ENCODE measurements at places on chromosomes 13 and 19.

DNA sequence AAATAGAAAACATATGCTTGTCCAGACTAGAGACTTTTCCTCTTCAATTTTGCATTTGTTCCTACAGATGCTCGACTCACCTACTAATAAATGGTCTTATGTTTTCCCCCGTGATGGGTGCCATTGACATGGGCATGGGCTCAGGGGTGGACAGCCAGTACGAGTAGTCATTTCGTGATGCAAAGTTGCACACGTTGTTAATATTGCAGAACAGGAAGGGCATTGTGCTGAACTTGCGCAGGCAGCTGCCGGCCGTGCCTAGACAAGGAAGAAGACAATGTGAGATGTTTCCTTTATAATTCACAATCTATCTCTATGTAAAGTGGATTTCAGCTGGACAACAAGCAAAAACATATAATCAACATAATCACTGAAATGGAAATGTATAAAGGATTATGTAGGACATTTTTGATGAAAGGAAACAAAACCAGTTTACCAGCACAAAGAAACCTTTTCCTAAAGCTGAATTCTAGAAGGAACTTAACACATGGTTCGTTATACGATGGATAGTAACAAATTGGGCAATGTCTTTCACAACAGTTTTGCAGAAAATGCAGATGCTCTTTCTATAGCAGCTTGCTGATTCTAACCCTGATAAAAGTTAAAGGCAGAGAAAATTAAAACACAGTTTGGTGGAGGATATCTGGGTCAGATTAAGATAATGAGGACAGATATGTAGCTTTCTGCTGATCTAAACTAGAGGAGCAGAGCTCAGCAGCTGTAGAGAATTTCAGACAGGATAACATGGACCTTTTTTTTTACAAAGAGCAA, 145.7 kb downstream of the COL4A1 start:
- DNase-seq, result no peak

DNA sequence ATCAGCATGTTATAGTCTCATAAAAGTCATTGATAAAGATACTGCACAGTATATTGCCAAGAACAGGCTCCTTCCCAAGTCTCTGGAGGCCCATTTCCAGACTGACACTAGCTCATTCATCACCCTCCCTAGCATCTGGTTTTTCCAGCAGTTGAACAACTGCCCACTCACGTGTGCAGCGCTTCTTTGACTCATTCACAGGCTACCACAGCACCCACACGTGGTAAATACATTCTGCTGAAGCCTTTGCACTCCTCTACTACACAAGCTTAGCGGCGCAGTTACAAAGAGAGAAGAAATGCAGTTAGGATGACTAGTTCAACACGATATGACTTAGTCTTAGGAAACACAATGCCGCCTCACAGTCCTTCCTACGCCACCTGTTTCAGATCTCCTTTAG, 87.7 kb downstream of the DOCK9 start:
- peak; percentile 4 for DNase-seq

GRCh38 chr13:58882516-58882915, 1251.0 kb downstream of the PCDH17 start:
- no peak for DNase-seq

DNA sequence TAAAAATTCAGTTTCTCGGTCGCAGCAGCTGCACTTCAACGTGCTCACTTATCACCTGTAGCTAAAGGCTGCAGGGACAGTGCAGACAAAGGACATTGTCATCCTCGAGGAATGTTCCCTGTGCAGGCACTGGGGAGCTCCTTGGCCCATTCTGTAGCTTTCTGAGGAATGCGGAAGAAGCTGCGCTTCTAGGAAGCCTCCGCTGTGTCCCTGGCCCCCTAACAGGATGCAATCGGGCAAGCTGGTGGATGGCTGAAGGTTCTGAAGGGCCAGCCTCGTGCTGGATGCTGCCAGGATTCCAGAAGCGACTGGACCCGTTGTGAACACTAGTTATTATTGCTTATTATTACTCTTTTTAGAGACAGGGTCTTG, 8.1 kb downstream of the ANO8 start:
- DNase-seq, result no peak

DNA sequence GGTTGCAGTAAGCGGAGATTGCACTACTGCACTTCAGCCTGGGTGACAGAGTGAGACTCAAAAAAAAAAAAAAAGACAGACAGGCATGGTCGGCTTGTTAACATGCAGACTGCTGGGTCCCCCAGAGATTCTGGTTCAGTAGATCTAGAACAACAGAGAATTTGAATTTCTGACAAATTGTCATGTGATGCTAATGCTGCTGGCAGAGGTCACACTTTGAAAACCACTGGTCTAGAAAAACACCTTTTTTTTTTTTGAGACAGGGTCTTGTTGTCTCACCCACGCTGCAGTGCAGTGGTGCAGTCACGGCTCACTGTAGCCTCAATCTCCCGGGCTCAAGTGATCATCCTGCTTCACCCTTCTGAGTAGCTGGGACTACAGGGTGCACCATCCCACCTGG, 7.7 kb upstream of the LRFN3 start:
- DNase-seq, result no peak

- no peak for DNase-seq
Observed at GRCh38 chr19:43367822-43368221, 14.3 kb downstream of the CD177 start.

DNA sequence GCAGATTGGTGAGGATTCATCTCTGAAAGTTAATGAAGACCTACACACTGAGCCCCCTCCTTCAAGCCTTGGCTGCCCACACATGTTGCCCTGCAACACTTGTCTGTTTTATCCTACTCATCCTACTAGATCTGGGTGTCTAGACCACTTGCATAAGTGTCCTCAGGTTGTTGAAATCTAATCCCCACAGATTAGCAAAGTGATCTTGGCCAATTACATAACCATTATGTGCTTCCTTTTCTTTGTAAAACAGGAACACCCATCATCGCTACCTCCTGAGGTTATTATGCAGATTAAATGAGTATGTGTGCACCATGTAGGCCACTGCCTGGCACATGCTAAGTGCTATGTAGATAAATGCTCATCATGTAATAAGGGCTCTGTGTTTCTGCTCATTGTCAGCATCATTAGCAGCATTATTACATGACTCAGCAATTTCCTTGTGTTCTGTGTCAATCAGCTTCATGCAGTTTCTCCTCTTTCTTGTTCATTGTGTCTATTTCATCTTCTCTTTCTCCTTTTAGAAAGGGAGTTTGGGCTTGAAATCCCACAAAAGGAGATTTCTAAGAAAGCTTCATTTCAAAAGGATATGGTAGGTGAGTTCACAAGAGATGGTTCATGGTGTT, 15.1 kb downstream of the ZNF175 start:
- DNase-seq, result no peak

DNA sequence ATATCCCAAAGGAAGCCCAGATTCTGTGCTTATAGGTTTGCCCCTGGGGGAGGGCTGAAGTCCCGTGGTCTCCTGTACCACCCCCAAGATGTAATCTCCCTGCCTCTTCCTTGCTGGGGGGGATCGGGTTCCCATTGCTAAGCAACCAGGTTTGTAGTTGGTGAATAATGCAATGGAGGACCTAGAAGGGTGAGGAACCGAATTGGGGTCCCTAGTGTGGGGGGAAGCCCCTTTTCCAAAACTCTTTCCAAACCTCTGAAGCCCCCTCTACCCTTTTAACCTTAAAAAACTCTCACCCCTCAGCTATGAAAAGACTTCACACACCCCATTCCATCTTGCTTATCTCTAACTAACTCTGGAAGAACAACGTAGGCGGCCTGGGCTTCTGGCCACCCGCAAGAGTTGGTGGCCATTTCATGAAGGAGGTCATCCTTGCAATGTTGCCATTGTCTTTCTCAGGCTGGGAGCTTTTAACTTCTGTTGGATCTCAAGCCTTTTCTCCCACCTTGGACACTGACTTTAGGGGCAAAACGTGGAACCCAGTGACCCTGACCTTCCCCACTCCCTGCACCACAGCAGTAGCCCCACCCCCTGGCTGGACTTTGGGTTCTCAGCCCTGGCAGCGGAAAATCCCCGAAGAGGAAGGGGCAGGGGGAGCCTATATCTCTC, 661 bp downstream of the PALM3 start:
- DNase-seq, result no peak

DNA sequence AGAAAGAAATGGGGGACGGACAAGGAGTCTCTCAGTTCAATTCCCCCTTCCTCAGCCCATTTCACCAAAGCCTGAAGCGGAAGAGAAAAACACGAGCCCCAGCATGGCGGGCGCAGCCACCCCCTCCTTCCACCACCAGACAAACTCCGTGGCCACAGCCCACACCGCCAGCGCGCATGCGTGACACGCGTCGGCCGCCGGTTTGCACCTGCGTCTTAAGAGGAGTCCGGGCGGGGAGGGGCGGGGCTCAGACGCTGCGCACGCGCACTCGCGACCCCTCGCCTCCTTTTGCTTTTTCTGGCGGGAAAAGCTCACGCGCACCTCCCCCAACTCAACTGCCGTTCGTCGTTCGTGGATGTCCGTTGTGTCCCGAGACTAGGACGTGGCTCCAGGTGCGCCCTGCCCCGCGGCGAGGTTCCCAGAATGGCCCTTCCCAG, at the start of gene KASH5:
KASH5 (plus strand) TSS at position 314 of the 437 bp plus-strand sequence. CDS start 2,635 bp downstream, outside the sequence.
- DNase-seq, result peak; percentile 78

DNA sequence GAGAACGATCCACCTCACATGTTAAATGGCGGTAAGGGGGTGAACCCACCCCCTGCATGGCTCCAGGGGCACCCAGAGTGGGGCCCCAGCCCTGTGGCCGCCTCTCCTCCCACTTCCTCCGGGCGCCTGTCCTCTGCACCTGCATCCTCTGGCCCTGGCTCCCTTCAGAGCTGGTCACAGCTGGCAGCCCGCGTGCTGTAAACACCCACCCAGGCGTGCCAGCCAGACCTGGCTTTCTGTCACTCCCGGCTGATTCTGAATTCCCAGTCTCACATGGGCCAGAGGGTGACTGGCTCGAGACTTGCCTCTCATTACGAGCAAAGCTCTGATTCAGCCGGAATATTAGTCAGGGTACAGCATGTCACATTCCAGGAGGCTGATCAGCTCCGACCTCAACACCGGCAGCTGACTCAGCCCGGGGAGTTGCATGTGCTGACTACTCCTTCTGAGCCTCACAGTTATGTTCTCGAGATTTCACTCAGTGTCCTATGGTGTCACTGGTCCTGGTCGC, 75.1 kb downstream of the GNG7 start:
- peak; percentile 60 for DNase-seq

- no peak for DNase-seq
Observed at GRCh38 chr13:39095500-39095899, 57.2 kb downstream of the NHLRC3 start.

- DNase-seq, result no peak
Observed at GRCh38 chr19:40721936-40722661, 5.2 kb downstream of the ITPKC start.

Data from CD4-positive, alpha-beta T cell treated with Interleukin-6 for 4 hours (primary cell).